Right ventricle myocardium superior (tissue), 1 donor: ENCODE measurements at places on chromosomes 1 and 21. TPM values are rescaled to one million over a fixed set of nuclear protein-coding genes. Genes with fewer than 3 reads are reported as not detected.
A peak's percentile ranks its signal among the peaks of the same experiment; 100 is the strongest.

FOXD2 gene
- total RNA-seq, result not detected

SELENBP1 gene
- total RNA-seq, result 119 TPM

TNFRSF4 gene
- total RNA-seq, result 2.1 TPM

CASQ2 gene
- 804 TPM for total RNA-seq

CYP4A11 gene
- not detected for total RNA-seq

HUNK gene
- 0.19 TPM for total RNA-seq

TSACC gene
- not detected for total RNA-seq

KHDC4 gene
- 22.5 TPM for total RNA-seq

CLIC6 gene
- 7.7 TPM for total RNA-seq

PANK4 gene
- 45.5 TPM for total RNA-seq

ADGRB2 gene
- total RNA-seq, result 14.7 TPM

DNA sequence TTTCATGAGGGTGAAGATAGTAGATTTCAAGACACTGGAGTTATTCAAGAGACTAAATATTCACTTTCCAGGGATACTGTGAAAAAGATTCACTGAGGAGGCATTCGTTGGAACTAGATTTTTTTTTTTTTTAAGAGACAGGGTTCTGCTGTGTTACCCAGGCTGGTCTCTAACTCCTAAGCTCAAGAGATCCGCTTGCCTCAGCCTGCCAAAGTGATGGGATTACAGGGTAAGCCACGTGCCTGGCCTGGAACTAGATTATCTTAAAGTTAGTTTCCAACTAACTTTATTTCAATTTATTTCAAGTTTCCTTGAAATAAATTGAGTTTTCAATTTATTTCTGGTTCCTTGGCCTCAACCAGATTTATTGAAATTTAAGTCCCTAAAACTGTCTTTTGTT, 24.3 kb upstream of the MCL1 start:
- no peak for DNase-seq

DNA sequence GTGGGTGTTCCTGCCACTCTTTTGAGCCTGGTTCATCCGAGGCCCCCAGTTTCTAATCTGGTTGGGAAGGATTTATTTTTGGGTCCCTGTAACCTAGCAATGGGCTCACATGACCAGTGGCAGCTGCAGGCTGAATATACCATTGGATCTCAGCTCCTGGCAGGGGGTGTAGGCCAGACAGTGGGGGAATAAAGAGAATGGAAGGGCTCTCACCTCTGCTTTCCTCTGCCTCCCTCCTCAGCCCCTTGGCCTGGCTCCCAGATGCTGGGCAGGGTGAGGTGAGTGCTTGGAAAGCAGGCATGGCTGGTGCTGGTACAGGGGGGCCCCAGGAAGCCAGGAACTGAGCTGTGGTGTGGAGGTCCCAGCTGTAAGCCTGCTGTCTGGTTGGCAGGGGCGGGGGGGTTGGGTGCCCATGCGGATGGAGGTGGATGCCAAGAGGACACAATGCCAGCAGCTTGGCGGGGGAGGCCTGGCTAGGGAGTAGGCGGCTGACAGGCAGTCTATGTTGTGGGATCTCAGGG, 3.6 kb upstream of the GPR61 start:
- peak; percentile 64 for DNase-seq

DNA sequence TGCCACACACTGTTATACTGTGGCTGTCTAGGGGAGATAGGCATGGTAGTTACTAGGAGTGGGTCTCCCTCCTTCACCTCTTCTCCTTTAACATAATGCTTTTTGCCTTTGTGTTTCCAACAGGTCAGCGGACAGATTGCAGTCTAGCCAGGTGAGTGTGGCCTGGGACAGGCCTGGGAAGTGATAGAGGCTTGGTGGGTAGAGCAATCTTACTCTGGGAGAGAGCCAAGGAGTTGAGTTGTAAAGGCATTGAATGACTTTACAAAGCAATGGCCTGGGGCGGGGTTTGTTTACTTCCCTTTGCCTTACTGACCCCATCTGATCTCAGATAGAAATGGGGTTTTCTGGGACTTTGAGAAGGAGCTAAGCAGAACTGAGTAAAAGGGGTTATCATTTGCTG, 51.0 kb upstream of the IKBKE start:
- no peak for DNase-seq

DNA sequence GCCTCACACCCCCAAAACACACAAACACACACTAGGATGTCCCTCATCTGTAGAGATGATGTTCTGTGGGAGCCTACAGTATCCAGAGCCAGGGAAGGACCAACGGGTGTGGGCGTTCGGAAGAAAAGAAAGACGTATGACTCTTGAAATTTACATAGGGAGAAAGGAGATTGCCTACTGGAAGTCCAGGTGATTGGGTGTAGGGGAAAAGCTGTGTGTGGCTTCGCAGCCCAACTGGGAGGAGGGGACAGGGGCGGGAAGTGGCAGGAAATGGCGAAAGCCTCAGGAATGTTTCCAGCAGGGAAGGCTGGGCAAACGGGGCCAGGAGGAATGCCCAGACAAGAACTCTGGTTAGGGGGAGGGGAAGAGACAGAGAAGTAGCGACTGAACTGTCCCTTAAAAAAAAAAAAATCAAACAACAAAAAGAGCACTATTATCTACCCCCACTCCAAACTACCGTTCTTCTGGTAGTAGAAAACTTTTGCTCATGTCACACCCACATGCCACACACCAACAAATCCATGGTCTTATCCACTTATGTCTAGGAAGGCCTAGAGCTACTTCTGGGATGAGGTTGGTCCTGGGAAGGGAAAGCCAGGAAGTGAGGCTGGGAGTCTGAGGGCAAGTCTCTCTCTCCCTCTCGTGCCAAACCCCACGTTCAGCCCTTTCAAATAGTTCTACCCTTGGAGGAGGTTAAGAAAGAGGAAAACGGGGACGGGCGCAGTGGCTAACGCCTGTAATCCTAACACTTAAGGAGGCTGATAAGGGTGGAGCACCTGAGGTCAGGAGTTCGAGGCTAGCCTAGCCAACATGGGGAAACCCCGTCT, 1.8 kb upstream of the CKS1B start:
- DNase-seq, result peak; percentile 68

GRCh38 chr1:88662723-88663122, 21.4 kb upstream of the PKN2 start:
- DNase-seq, result no peak

GRCh38 chr1:40239626-40240025, 8.1 kb upstream of the TMCO2 start:
- DNase-seq, result no peak

- no peak for DNase-seq
Observed at GRCh38 chr1:39063191-39063590, 37.0 kb downstream of the NDUFS5 start.

- no peak for DNase-seq
Observed at GRCh38 chr1:29648026-29648425, 411.7 kb downstream of the PTPRU start.

GRCh38 chr1:41900603-41901444, 17.9 kb downstream of the HIVEP3 start:
- DNase-seq, result no peak

- peak; percentile 48 for DNase-seq
Observed at GRCh38 chr1:231162297-231162969, 575 bp downstream of the TRIM67 start.

DNA sequence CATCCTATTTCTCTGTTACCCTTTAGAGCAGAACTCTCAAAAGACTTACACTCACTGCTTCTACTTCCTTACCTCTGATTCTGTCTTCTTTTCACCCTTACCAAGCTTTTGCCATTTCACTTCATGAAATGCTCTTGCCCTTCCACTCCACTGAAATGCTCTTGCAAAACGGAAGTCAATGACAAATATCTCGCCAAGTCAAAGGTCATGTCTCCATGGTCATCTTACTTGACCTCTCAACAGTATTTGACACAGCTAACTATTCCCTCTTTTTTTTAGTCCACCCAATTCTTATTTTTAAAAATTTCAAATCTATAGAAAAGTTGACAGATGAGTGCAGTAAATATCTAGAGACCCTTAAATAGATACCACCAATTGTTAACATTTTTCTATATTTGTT, 107.7 kb downstream of the OLFML2B start:
- DNase-seq, result no peak

GRCh38 chr1:11848373-11848700, 754 bp upstream of the NPPA start:
- no peak for DNase-seq

- no peak for DNase-seq
Observed at GRCh38 chr1:22767852-22768251, 57.2 kb downstream of the EPHB2 start.

GRCh38 chr1:19765623-19766022, 34.1 kb downstream of the TMCO4 start:
- no peak for DNase-seq

GRCh38 chr1:116852367-116852766, 57.3 kb upstream of the PTGFRN start:
- no peak for DNase-seq

DNA sequence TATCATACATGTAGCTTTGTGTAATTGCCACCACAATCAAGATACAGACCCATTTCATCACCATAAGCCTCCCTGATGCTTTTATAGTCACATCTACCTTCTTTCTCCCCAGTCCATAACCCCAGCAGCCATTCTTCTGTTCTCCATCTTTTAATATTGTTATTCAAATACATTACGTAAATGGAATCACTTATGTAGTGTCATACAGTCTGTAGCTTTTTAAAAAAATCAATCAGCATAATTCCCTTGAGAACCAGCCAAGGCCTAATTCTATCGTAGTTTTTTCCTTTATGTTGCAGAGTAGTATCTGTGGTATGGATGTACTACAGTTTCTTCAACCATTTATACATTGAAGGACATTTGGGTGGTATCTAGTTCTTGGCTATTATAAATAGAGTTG, 31.6 kb upstream of the WDR26 start:
- no peak for DNase-seq

GRCh38 chr1:192375306-192375705, 58.5 kb downstream of the RGS21 start:
- no peak for DNase-seq

DNA sequence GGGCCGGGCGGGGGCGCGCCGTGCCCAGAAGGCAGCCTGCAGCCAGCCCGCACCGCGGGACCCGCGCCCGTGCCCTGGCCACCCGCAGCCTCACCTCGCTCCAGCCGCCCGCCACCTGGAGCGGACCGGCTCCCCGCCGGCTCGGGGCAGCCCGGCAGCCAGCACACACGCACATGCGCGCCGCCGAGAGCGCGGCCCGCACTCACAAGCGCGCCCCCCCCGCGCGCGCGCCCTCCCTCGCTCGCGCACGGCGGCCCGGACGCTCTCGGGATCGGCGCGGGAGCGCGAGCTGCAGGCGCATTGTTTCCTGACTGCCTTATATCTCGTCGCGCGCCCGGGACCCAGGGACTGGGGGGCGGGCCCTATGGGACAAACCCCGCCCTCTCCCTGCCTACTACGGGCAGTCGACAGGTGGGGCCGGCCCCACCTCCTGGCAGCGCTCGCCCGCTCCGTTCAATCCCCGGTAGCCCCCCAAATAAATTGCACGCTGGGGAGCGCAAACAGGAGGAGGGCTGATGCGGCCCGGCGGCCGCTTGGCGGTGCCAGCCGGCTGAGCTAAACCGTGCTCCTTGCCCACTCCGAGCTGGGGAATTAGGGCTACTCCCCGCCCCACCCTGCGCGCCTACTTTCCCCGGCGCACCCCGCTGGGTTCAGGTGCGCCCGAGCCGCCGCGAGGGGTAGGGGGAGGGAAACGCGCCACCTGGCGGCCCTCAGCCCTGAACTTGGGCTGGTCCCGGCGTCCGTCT, at the start of gene MYCL:
Gene MYCL (minus strand): TSS at position 204 of the 746 bp plus-strand sequence. CDS start 483 bp downstream, outside the sequence.
- peak; percentile 81 for DNase-seq

- DNase-seq, result peak; percentile 65
Observed at GRCh38 chr1:204151552-204152309, at the start of gene ETNK2. Gene ETNK2 (minus strand): TSS chr1:204152044. CDS start chr1:204151852, 192 bp downstream.

DNA sequence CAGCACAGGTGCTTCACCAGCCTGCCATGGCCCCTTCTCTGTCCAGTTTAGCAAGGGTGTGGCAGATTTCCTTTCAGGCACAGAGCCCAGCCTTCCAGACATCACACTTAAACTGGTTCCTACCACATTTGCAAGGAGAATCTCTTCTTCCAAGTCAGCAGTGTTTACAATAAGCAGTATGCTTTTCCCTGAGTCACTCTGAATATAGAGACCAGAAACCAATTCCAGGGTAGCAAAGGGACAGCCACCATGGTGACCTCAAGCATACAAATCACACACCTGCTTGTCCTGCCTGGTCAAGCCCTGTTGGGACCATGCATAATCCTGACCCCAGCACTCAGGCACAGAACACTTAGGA, 8.7 kb upstream of the CBR3 start:
- DNase-seq, result no peak

DNA sequence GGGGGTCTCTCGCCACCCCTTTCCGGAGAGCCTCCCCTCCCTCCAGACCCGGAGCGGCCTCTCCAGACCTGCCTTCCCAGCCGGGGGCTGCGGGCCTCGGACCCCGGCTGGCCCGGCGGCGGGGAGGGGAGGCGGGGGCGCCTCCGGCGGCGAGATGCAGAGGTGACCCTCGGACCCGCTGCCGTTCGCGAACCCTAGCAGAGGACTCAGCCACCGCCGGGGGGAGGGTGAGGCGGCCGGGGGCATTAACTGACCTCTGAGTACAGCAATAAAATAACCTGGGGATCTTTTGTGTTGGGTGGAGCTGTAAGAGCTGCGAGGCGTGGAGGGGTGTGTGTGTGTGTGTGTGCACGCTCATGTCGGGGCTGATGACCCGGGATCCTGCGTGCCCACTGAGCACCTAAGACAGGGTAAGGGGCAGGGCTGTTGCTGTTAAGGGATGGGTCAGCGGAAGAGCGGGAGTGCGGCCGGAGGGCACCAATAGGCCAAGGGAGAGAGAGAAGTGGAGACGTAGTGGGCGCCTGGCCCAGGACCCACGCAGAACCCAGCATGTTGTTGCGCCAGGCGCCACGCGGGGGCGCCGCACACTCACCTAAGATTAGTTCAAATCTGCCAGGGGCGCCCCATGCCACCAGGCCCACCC, 6.3 kb downstream of the HAPLN2 start:
- peak; percentile 74 for DNase-seq

DNA sequence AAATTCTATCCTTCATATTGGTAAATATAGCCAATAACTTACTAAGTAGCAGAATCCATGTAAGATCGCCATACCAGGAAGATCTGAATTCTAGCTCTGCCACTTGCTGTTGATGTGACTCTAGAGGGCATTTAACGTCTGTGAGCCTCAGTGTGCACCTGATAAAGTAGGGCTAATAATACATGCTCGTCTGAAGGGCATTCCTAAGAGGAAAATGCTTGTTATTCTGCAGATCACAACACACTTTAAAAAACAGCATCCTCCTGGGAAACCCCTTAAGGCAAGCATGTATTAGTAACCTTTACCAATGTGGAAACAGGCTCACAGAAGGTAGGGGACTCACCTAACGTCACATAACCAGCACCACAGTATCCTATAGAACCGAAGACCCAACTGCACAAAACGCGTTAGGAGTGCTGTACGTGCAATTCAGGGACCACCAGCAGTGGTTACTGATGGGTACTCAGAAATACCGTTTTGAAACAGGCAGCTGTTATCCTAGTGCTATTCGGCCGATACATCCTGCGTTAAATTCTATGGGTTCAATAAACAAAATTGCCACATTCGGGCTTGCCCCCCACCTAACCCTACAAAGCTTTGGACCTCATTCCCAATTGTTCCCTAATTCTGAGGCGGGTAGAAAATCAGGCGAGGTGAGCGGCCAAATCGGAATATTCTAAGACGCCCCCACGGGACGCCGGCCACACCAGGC, 758 bp downstream of the DEPDC1 start:
- DNase-seq, result no peak
